ENCODE measurements at places on chromosomes 2 and 18.

- no peak for DNase-seq
These were observed 6.4 kb downstream of the PDK1 start for GRCh38 chr2:172562298-172562697.

GRCh38 chr2:201984333-201984732 is 49.3 kb upstream of the FZD7 start:
- no peak for DNase-seq

GRCh38 chr2:148527488-148528340 is 116.8 kb upstream of the EPC2 start:
- peak; percentile 45 for DNase-seq

- no peak for DNase-seq
These were observed 260.7 kb downstream of the SPAG16 start for GRCh38 chr2:213544940-213545339.

- DNase-seq: no peak
These were observed 2.9 kb upstream of the GDF7 start for GRCh38 chr2:20664071-20664390.

- DNase-seq: no peak
These were observed 54.6 kb downstream of the BAZ2B start for GRCh38 chr2:159561786-159562185.

DNA sequence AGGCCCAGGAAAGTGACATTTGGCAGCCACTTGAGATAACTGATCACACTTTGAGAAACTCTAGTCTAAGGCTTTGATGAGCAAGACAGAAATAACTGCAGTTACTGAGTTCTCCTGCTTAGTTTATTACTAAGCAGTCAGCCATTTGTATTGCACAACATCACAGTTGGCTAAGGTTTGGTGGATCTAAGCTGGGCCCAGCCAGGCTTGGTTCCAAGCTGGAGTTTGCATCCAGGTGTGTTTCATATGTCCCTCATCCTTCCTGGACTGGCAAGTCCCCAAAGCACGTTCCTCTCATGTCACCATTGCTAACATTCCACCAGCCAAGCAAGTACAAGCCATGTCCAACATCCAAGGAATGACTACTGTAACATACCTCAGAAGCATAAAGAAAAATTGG is 71.3 kb upstream of the ZNF532 start:
- no peak for DNase-seq

GRCh38 chr2:77370511-77370910 is 151.7 kb downstream of the LRRTM4 start:
- no peak for DNase-seq

DNA sequence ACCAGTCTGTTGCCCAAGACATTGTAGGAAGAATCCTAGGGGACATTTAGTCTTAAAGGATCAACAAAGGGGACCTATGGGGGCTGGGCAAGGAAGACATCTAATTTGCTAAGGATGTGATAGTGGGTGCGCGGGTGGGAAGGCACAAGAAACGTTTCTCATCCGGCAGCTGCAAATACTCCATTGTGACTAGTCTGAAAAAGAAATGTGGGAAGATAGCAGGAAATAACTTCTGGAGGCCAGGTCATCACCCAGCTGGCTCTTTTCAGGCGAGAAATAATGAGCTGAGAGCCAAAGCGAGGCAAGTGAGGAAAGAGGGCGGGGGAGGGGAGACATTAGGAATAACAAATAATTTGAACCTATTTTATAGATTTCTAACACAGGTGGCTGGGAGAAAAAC is 70.3 kb upstream of the NCK2 start:
- no peak for DNase-seq

DNA sequence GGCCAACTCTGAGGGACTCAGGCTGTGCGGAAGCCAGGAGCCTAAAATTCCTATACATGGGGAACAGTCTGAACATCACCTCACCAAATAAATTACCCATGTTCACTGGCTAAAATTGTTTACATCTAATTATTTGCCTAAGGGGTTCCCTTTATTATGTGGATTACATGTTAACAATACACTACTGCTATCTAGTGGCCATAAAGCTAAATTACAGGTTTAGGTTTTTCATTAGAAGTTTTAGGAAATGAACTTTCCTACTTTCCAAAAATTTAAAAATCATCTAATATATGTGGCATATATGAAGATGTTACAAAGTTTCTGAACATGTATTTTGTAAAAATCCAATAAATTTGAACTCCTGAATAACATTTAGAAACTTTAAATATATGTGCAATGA is 40.3 kb downstream of the PLA2R1 start:
- no peak for DNase-seq

DNA sequence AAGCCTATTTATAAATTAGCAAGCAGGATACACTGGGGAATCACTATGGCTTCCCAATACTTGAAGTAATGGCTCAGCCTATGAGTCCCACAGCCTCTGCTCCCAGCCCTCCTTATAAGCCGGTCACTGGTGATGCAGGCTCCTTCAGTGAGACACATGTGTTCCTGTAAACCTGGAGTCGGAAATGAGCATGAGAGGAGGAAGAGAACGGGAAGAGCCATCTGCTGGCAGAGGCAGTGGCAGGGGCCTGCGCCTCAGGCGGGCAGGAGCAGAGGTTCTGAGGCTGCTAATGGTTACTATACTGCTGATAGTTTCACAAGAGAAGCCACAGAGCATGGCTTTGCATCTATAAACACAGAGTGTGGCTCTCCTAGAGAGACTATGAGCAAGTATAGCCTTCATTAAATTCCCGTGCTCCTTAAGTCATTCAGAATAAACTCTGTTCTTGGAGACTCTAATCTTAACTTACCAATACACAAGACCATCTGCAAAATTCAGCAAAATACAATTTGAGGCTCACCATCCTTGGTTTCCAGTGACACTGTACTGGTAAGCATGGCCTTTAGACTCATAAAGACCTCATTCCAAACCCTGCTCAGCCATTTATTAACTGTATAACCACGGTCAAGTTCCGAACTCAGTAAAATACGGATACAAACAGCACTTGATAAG is 63.3 kb downstream of the FBXO15 start:
- DNase-seq: no peak

DNA sequence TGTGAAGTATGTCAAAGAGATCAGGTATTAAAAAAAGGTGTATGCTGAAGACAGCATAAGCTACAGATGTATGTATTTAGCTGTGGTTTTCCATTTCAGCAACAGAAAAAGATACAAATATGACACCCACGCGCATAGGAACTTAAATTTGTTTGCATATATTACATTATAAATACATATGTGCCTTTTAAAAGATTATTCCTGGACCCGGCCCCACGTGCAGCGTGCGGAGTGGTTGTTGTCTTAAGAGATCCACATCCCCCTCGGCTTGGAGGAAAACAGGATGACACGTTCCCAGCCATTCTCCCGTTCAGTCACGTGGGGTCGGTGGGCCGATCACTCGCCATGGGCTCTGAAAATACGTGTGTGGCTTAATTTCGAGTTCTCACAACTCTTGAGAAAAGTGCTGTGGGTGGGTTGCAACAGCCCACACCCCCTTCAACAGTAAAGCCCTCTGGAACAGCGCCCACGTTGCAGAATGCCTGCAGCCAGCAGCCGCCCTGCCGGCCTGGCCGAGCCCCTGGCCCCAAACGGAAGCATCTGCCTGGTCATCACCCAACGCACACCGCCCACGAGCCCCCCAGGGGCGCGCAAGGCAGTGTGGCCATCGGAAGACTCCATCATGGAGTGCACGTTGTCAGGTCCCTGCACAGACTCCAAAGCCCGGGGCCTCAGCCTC is 18.6 kb upstream of the KCNG2 start:
- no peak for DNase-seq

- peak; percentile 81 for DNase-seq
These were observed 5.0 kb downstream of the MGAT5 start for GRCh38 chr2:134258684-134259388.

- no peak for DNase-seq
These were observed 56.1 kb upstream of the LYPD1 start for GRCh38 chr2:132726155-132726554.

- DNase-seq: no peak
These were observed 146.7 kb upstream of the L3MBTL4 start for GRCh38 chr18:6561420-6561861.

- no peak for DNase-seq
These were observed 14.0 kb downstream of the CAPN10 start for GRCh38 chr2:240600451-240600961.
